OCI-M1 (cell line): ENCODE measurements at places on chromosomes 5 and 9.

- no peak for DNase-seq
These were observed 72.6 kb upstream of the IL12B start for GRCh38 chr5:159402856-159403255.

DNA sequence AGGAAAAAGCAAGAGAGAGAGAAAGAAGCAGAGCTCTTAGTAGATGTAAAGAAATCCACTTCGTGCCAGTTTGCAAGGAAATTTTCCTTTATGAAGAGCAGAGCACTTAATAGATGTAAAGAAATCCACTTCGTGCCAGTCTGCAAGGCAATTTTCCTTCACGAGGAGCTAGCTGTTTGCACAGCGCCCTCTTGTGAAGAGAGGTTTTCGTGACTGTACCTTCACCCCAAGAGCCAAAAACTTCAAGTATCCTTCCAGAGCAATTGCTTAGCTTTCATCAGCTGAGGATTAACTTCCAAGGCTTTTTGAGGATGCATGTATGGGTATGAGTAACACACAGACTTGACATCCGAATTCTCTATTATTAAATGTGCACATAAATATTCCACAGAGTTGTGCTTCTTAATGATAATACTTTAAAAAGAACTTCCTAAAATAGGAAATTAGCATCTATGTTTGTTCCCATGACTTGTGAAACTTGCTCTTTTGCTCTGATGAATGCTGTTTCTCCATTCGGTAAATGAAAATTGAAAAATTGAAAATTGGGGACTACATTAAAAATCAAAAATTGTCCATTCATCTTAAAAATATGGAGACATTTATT, 525.6 kb downstream of the PDE4D start:
- peak; percentile 80 for DNase-seq

- no peak for DNase-seq
These were observed 81.3 kb downstream of the GADD45G start for GRCh38 chr9:89686126-89686525.

DNA sequence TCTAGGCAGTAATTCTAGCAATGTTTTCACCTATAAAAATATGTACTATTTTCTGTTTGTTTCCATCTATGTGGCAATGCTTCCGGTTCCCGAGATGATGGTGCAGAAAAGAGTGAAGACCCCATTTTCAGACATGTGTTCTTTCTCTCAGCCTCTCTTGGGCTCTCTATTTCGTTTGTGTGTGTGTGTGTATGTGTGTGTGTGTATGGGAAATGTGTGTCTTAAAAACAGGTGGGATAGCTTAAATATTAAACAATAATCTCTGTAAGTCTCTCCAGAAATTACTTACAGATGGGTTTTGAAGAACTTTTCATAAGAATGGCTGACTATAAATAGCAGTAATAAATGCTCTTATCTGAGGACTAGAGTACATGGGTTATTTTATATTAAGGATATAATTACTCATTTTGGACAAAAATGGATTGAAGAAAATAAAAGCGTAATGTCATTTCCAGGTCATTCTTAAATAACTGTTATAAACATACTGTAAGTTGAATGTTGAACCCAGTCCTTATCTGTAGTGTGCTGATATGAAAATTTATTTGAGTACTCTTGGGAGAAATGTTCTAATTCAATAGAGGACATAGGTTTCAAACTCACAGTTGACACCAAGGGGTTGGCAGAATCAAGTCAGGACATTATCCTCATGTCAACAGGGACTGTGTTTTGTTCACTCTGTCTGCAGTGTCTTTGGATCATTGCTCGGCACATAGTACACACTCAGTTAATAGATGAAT, 31.1 kb downstream of the PCSK5 start:
- no peak for DNase-seq

GRCh38 chr9:88534456-88535225, at the start of gene NXNL2:
NXNL2 (plus strand) TSS chr9:88535178; CDS start chr9:88535435, 257 bp downstream.
- DNase-seq = no peak

DNA sequence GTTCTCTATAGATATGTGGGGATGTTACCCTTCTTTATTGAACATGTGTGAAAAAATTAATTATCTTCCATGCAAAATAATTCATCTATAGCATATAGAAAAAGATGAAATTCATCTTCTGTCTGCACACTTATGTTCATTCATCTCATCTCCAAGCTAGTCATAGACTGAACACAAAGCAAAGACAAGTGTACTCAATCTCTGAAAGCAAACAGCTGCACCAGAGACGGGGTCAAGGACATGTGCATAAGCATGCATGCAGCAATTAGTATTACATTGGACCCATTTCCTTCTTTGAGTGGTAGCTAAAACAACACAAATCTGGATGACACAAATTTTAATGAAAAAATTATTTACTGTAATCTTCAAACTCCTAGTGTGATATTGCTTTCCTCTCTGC, 547.0 kb upstream of the COX7C start:
- no peak for DNase-seq

DNA sequence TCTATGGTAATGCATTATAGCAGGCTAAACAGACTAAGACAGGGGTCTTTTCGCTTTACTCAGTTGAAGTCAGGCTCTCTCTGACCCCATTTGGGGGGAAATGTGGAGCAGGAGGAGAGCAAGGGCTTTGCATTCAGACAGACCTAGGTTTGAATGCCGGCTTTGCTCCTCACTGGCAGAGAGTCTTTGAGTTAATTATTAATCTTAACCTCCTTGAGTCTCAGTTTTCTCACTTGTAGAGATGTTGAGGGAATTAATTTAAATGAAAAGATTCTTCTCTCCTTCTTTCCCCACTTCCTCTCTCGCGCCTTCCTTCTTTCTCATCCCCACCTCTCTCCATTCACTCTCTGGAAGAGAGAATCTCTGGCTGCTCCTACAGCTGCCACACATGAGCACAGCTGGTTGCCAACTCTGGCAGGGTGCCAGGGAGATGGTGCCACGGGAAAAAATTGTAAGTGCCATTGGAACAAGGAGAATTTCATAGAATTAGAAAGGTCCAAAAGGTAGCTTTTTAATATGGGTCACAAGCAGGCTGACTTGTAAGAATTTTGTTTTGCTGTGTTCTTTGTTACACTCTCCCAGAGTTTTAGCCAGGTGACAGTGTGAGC, 25.2 kb upstream of the GLRA1 start:
- no peak for DNase-seq
